ENCODE measurements at places on chromosomes 5 and 9.

- DNase-seq = no peak
Observed at GRCh38 chr9:79301085-79301484, 270.7 kb upstream of the TLE4 start.

DNA sequence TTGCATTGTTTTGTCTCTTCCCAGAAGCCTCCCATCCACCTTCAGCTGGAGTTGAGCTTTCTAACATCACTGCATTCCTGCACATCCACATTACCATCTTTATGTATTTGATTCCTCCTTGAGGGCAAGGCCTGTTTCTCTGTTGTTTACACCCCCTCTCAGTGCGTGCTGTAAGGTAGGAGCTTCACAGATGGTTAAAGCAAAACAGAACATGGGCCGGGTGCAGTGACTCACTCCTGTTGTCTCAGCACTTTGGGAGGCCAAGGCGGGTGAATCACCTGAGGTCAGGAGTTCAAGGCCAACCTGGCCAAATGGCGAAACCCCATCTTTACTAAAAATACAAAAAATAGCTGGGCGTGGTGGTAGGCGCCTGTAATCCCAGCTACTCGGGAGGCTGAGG, 110.9 kb downstream of the KCNIP1 start:
- peak; percentile 40 for DNase-seq

DNA sequence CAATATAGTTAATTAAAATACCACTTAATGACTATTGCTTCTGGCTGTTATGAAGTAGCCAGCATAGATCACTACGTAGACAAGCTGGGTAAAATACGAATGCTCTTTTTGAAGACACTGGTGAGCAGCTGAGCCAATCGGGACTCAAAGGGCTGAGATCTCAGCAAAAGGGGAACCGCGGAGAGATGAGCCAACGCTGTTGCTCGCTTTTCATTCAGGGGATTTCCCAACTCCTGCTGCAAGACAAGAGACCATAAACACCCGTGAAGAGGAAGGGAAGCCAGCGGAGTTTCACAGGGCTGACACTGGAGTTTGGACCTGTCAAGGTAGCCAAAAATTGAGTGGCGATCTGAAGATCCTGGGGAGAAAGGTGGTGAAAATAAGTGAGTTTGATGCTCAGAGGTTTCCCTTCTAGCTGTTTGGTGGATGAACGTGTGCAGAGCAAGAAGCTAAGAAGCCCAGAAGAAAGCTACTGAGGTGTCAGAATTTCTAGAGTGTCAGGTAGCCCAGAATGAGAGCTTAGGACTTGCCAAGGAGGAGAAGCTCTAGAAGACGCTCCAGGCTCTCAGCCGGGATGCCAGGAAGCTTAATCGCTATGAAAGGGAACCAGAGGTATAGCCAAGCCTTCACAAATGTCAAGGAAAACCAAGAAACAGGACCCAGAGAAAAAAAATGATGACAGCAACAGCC, 79.6 kb upstream of the RNU6ATAC start:
- DNase-seq = no peak

- DNase-seq = no peak
Observed at GRCh38 chr5:53323943-53324642, 156.3 kb upstream of the FST start.

- DNase-seq = peak; percentile 50
Observed at GRCh38 chr5:168528521-168529373, at the start of gene FBLL1. Gene FBLL1, plus strand, starts transcription at chr5:168529305. Its CDS starts 200 bp downstream, at chr5:168529505.

- no peak for DNase-seq
Observed at GRCh38 chr5:35253582-35253981, 23.3 kb upstream of the PRLR start.

- DNase-seq = no peak
Observed at GRCh38 chr9:10260501-10260900, 352.3 kb downstream of the PTPRD start.

DNA sequence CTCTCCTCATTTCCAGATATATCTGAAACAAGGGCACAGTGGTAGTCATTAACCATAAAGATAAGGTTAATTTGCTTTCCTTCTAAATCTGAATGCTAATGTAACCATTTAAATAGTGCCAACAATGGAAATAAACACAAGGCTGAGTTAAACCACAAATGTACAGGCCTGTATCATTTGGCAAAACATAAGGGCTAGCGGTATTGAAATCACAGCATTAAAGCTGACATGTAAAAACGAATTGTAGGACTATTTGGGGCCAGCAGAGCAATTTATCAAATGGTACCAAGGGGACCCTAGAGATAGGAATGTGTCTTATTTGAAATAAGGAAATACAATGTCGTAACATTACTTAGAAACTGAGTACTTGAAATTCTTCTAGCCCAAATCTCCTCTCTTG, 247.5 kb upstream of the RPS23 start:
- no peak for DNase-seq

DNA sequence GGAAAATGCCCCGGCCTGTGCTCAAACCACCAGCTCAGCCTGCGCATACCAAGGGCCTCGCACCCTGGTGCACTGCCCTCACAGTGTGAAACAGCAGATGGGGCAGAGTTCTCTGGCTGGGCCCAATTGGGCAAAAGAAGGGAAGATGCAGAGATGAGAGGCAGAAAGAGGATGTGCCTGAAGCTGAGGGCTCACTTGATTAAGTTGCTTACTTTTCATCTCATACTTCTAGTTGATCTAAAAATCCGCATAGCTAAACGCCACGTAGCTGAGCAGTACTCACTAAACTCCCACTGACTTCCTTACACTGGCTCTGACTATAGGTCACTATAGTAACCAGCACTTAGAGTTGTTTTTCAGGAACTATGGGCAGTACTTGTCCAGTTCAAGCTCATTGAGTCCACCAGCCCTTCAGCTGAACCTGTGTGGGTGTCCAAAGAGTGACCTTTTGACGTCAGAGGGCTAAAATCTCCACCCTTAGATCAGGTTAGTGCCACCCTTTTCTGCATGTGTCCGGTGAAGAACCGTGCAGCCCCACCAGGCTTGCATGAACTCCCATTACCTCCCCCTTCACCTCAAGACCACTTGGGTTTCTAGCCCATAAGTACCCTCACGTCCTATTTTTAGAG, 215.2 kb downstream of the AUH start:
- no peak for DNase-seq

DNA sequence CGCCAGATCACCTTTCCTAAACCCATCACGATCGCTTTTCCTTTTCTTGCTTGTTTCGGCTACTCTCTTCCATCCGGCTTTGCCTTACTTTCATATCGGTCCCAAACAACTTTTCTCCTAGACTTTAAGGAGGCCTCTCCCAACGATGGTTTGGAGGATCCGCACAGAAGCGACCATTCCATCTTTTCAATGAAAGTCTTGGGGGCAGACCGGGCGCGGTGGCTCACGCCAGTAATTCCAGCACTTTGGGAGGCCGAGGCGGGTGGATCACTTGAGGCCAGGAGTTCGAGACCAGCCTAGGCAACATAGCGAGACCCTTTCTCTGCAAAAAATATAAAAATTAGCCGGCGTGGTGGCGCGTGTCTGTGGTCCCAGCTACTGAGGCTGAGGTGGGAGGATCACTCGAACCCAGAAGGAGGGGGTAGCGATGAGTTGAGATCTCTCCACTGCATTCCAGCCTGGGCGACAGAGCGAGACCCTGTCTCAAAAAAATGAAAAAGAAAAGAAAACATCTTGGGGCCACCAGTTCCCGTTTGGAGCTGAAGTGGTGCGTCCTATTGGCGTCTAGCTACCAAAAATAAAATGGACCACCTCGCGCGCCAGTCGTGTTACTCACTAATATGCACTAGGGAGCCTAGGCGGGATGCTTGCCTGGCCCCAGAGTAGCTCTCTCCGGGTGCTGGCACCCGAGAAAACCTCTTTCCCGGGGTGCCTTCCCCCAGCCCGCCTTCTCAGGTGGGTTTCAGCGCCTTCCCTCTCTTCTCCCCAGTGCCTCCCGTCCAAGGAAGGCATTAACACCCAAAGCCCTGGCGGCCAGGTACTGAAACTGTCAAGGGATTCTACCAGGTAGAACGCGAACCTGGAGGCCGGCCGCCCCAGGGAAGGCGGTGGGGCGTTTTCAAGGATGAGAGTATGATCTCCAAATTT, 800 bp upstream of the AP3B1 start:
- peak; percentile 69 for DNase-seq

DNA sequence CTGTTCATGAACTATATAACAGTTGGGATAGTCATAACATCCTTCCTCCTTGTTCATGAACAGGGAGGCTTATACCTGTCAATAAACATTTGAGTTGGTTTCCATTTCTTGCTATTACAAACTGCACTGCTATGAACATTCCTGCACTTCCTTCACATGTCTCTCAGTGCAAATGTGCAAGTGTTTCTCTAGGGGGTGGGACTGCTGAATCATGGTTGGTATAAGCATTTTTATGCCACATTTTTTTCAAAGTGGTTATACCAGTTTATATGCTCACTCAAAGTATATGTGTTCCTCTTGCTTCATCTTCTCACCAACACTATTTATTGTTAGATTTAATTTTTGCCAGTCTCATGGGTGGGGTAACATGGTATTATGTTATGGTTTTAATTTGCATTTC, 25.8 kb upstream of the TPD52L3 start:
- DNase-seq = no peak

DNA sequence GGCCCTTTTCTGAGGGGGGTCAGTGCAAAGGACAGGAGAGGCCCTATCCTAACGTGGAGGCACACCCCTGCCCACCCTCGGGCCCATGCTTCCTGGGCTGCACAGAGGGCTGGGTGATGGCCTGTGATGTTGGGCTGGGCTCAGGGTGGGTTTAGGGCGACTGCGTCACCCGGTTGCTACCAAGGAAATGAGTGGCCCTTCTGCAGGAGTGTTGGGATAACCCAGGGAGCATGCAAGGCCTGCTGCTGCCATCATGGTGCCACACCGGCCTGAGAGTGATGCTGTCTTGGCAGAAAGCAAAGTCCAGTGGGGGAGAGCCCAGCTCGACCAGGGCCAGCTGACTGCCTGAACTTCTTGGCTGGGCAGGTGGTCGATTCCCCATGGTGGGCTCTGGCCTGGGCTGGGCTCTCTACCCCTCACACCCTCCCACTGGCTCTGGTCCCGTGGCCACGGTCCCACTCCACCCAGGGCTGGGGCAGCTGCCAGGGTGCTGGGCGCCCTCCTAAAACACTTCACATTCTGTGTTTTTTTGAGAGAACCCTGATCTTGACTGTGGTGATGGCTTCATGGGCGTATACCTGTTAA, 21.5 kb upstream of the MRNIP start:
- no peak for DNase-seq

DNA sequence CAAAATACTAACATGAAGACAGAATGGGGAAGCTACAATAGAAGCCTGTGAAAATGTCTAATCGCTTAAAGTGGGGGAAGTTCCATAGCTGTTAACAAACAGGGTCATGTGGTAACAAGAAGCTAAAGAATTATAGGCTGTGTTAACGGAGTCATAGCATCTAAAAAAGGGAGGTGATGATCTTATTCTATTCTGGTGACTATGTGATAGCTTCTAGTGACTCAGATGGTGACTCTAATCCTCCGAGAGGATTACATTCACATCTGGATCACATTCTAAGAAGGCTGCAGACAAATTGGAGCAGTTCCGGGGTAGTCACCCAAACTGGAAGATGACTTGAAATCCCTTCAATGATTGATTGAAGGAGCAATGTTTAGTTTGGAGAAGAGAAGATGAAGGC, 142.1 kb downstream of the LIFR start:
- no peak for DNase-seq

- peak; percentile 98 for DNase-seq
Observed at GRCh38 chr5:138725153-138725817, 27.9 kb upstream of the CTNNA1 start.

DNA sequence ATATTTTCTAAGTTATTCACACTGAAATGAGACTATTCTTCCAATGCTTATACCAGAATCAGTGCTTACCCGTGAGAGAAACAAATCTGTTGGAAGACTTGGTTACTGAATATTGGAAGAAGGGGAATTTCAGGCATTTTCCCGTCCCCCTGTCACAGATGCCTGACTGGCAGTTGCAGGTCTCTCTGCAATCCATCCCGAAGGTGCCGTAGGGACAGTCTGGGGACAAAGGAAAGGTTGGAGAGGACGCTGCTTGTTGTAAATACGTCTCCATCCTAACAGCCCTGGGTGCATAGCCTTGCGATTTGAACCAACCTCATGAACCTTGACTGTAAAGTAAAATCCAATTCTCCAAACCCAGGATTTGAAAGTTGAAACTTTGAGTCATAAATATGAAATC, 3.5 kb downstream of the ESM1 start:
- no peak for DNase-seq

GRCh38 chr5:87154191-87154590, 113.5 kb upstream of the RASA1 start:
- no peak for DNase-seq

DNA sequence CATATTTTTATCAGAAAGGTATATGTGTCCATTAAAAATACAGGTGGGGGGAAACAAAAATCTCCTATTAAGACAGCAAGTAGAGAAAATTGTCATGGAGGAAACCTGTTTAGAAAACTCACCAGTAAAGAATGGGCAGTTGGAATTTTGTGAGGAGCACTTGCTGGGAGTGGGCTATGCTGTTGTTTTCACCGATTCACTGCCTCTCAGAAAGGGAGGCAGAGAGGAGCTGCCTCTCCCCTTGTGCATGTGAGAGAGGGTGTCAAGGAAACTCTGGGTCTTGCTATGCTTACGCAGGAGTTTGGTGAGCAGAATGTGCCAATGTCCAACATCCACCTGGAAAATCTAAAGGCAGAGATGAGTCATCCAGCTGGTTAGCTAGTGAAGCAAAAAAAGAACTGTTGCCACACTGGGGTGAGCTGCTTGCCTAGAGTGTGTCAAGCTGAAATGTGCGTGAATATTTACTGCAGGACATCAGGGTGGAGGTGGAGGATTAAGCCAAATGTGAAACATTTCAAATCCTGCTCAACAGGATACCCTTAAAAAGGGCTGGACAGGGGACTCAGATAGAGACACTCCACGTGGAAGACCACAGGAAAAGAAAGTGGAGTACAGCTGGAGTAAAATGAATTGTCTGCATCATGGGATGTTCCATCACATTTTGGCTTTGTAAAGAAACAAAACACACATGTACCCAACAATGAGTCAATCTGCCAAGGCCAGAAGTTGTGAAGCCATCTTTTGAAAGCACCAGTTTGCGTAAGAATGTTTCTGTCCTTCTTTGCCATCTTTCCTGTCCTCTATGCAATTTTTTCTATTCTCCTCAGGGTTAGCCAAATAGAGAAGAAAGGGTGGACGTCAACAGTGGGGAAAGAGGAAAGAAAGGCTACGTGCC, 449.7 kb upstream of the MPDZ start:
- no peak for DNase-seq

DNA sequence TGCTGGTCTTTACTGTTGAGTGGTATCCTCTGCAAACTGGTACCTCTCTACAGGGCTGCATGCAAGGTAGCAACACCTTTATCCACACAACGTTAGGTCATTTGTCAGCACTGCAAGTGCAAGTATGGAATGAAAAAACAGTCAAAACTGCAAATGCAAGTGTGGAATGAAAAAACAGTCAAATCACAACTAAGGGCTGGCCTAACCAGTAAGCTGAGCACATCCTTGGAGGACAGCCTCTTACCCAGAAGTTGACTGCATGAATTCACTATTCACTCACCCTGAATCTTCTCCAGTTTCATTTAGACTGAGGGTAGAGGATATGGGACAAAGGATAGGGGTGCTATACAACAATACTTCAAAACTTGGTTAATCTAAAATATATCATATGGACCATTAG, 158.4 kb downstream of the PPP2R2B start:
- no peak for DNase-seq

GRCh38 chr9:129027685-129028191, 393 bp downstream of the SH3GLB2 start:
- peak; percentile 61 for DNase-seq

- DNase-seq = no peak
Observed at GRCh38 chr5:52119768-52120167, 667.9 kb upstream of the ITGA1 start.

- DNase-seq = peak; percentile 27
Observed at GRCh38 chr5:11384441-11385250, 519.6 kb downstream of the CTNND2 start.

- peak; percentile 77 for DNase-seq
Observed at GRCh38 chr5:138068742-138069600, 14.9 kb upstream of the WNT8A start.
